SHP77 (cell line): ENCODE measurements at places on chromosomes 11 and 22.

DNA sequence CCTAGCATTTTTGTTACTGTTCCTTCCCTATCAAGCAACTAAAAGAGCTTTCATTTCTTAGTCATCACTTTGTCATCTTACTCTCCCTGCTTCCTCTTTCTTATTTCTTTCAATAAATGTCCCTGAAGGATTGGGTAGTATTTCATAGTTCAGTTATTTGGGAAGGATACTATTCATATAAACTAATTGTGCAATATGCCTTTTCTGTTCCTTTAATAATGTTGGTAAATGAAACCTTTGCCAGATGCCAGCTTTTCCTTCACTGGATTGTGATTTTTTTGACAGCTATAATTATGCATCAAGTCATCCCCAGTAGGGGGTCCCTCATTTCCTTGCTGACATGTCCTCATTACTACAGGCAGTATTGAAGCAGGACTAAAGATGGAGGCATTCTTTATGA, 101.7 kb downstream of the ATM start:
- no peak for DNase-seq

GRCh38 chr11:106983261-106983660, 35.0 kb downstream of the GUCY1A2 start:
- DNase-seq = no peak

DNA sequence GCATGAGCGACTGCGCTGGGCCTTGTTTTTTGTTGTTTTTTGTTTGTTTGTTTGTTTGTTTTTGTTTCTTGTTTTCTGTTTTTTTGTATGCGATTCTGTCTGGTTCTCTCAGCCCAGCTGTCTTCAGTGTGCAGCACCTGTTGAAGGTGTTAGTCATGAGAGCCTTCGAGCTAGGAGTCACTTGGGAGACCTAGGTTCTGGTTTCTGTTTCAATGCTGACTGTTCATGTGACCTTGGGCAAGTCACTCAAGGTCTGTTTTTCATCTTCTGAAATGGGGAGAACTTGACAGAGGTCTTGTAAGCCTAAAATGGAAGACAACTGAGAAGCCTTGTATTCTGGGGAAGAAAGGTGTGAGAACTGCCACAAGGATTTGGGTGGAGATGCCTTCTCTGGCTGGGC, 1.8 kb downstream of the DCPS start:
- no peak for DNase-seq

DNA sequence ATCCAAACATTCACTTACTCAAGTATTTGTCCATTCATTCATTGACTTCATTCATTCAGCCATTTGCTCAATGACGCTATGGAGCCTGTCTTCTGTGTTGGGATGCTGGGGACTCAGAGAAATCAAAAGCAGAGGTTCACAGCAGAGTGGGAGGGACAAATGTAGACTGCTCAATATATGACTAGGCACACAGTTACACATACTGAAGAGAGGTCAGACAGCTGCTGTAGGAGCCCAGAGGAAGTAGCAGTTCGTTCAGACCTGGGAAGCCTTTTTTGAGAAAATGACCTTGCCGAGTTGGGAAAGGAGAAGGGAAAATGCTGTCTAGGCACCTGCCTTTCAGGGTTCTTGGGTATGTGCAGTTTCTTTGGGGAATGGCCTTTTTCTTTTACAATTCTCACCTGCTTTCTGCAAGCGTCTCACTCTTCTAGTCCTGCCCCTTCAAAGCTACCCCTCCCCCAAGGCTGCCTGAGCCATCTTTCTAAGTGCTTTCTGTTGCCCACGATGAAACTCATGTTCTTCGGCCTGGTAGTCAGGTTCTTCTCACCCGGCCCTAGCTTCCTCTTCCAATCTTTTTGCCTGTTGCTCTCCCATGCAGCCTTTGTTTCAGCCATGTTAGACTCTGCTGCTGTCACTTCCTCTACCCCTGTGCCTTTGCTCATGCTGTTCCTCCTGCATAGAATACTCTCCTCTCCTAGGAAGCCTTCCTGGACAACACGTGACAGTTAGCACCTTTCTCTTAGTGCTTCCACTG, 4.2 kb upstream of the UVRAG start:
- no peak for DNase-seq

DNA sequence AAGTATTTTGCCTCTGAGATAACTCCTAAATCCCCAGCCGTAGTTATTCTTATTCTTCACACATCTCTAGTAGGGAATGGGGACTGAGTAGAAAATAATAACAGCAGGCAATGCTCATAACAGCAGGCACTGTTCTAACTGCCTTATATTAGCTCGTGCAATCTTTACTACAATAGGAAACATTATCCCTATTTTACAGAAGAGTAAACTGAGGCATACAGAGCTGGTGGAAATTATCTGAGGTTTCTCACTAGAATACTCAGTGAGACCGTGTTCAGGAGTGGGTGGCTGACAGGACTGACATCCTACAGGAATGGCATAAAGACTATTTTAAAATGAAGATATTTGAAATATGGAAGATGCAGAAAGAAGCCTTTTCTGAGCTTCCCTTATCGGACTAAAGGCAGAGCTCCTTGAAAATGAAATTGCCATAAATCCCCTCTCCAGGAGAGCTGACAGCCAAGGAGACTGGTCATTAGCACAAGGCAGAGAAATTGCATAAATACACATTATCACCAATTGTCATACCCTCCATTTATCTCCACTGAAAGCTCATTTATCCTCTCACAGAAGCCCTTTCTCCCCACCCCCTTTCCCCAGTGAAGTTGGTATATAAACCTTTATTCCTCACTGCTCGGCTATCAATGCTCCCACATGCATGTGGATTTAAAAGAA, 93.9 kb downstream of the RASSF10 start:
- DNase-seq = no peak

GRCh38 chr11:131065435-131066413, 149.4 kb upstream of the SNX19 start:
- no peak for DNase-seq

DNA sequence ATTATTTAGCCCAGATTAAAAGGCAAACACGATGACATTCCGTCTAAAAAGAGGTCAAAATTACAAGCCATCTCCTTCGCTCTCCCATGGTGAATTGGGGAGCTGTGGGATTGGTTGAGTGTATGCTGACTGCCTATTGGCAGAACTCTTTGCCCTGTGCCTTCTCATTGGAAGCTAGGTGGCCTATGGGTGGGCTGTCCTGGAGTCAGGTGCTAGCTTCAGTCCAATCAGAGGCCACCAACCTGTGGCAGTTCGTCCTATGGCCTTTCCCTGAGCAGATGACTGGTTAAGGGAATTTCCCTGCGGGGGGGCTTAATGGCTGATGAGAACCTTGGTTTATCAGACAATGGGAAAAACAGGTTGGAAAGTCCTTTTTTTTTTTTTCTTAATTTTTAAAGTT, 3.2 kb upstream of the MTMR3 start:
- no peak for DNase-seq

GRCh38 chr11:11504071-11504470, 117.7 kb downstream of the GALNT18 start:
- DNase-seq = no peak

- no peak for DNase-seq
Measured at GRCh38 chr11:19694796-19695345, 17.8 kb upstream of the NAV2 start.

DNA sequence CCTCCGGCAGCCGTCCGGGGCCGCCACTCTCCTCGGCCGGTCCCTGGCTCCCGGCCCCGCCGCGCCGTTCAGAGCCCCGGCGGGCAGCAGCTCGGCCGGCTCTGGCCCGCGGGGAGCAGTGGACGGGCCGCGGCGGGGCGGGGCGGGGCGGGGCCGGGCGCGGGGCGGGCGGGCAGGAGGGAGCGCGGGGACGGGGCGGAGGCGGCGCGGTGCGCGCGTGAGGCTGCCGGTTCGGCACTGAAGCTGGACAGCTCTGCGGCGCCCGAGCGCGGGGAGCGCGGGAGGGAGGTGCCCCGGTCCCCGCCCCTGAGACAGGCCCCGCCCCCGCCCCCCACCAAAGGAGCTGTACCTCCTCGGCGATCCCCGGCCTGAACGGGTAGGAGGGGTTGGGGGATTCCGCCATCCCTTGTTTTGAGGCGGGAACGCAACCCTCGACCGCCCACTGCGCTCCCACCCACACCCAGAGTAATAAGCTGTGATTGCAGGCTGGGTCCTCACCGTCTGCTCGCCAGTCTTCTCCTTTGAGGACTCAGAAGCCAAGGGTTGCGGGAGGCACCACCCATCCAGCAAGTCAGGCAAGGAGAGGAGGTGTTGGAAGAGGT, at the start of gene DRD2:
DRD2 (minus strand) TSS at position 239 of the 602 bp plus-strand sequence. CDS start 50,747 bp downstream, outside the sequence.
- DNase-seq = no peak

GRCh38 chr22:49737101-49737551, 90.5 kb downstream of the BRD1 start:
- DNase-seq = no peak

- no peak for DNase-seq
Measured at GRCh38 chr11:122895563-122895962, 13.0 kb downstream of the JHY start.

DNA sequence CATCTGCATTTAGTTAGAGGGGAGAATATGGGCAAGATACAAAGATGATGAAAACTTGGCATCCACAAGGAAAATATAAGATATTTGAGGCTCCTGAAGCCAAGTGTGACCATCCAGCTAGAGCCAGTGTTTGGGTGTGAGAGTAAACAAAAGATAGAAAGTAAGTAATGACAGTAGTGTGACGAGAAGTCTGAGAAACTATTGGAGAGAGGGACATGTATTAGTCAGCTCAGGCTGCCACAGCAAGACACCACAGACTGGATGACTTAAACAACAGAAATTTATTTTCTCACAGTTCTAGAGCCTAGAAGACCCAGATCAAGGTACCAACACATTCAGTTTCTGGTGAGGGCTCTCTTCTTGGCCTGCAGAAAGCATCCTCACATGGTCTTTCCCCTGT, 6.4 kb upstream of the CCKBR start:
- DNase-seq = no peak

DNA sequence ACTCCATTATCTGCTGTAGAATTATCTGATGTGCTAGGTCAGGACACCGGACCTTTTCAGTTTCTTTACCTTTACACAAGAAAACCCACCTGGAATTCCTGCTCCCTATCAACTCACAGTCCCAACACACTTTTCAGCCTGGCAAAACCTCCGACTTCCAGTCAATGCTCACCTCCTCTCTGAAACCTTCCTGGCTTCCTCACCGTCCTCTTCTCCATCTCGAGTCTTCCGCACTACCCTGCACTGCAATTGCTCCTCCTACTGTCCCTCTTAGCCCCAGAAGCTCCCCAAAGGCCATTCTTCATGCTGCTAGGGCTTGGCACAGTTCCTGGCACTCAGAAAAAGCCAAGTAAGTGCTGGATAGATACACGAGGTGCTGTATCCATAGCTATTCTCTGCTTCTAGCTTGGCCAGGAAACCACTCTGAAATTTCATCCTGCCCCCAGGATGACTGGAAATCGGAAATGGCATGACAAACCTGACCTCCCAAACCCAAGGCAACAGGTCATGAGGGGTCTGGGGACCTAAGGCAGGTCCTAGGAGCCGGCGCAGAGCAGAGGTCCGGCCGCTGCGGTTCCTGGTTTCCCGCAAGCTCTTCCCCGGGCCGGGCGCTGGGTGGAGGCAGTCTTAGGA, 702 bp downstream of the SYN3 start:
- DNase-seq = no peak

GRCh38 chr11:93089474-93090102, 108.2 kb downstream of the SLC36A4 start:
- peak; percentile 79 for DNase-seq

DNA sequence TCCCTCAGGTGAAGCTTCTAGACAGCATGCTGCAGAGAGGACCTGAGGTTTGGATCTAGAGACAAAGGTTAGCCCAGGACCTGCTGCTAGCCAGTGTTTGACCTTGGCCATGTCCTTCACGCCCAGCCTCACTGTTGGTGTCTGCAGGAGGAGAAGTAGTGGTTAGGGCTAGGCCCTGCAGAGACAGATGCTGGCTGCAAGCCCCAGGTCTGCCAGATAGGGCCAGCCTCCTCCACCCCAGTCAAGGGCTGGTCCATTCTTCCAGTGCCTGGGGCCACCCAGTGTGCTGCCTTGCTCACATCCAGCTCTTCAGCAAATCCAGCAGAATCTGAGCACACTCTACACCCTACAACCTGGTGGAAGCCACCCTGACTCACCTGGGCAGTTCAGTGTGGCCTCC, 21.5 kb upstream of the MIEF1 start:
- no peak for DNase-seq

DNA sequence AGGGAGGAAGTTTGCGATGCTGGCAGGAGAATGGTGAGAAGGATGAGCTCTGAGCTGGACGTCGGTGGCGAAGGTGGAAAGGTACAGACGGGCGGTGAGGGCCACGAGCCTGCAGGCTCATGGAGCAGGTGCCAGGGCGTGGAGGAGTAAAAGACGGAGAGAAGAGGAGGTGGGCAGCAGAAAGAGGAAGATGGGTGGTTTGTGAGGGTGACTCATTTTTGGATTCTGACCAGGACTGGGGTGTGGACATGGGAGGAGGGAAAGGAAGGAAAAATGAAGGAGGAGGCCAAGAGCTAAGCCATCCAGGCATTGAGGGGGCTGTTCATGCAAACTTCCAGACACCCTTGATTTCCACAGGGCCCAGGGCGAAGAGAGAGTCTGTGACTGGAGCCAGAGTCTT, 3.5 kb downstream of the ZDHHC24 start:
- DNase-seq = no peak

- no peak for DNase-seq
Measured at GRCh38 chr11:102396708-102397563, 49.9 kb downstream of the BIRC2 start.

DNA sequence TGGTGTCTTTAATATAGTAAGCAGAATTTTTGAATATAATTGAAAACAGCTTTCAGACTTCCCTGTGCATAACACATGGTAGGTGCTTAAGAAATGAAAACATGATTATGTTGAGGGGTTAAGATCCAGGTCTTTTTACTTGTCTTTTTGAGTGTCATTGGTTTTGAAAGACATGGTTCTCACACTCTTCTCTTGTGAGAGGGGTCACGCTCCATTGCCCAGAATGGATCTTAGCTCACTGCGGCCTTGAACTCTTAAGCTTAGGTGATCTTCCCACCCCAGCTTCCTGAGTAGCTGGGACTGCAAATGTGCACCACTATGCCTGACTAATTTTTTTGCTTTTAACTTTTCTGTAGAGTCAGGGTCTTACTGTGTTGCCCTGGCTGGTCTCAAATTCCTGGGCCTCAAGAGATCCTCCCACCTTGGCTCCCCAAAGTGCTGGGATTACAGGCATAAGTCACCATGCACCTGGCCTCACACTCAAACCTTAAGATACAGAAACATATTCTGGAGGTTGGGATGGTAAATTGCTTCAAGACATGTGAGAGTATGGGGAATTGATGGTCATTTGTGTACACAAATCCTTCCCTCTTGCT, 1.4 kb downstream of the SPCS2 start:
- no peak for DNase-seq

GRCh38 chr11:34501500-34501899, 12.1 kb downstream of the ELF5 start:
- DNase-seq = no peak

DNA sequence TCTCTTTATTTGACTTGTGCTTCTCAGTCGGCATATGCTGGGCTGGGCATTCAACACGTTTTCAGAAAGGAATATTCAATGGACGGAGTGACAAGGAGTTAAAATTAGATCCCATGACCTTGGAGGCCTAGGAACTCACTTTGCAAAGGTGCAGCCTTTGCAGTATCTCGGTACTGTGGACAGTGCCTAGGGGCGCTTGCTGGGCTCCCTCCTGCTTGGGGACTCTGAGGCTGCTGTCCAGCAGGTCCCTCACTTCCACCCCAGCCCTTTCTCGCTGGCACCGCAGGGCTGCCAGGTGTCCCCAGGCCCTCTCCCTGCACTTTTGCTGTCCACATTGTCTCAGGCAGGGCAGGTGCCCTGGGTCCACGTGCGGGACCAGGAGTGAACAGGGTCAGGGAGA, 255.5 kb upstream of the B3GAT1 start:
- no peak for DNase-seq

GRCh38 chr11:47510209-47510608, 42.7 kb downstream of the CELF1 start:
- no peak for DNase-seq

- no peak for DNase-seq
Measured at GRCh38 chr11:124183068-124183467, at the start of gene OR10D3. OR10D3 (plus strand) TSS chr11:124183345; CDS start chr11:124185270, 1,925 bp downstream.
